ENCODE measurements at places on chromosomes 13 and 19.

- no peak for DNase-seq
Measured at GRCh38 chr13:47794963-47795362, 206.1 kb downstream of the SUCLA2 start.

- DNase-seq = no peak
Measured at GRCh38 chr19:46202872-46203860, 26.4 kb upstream of the IGFL1 start.

DNA sequence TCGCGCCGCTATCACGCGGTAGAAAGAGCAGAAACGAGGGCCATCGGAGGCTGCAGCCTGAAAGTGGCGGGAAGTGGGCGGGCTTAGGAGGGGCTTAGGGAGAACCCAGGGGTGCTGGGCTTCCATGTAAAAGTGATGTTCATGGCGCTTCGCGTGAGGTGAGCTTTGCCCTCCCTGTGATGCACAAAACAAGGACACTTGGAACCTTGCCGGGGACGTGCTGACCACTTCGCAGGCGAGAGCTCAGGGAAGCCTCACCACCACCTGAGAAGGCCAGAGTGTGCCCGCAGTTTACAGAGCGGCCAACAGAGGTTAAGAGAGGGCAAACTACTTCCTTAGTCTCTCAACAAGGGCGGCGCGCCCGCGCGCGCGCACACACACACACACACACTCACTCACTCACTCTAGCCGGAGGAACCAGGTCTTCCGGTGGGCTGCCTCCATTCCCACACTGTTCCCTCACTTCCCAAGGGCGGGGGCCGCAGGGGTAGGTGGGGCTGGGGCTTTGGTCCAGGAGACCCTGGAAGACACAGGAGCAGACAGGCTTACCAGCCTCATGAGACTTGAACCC, 651 bp downstream of the GAPDHS start:
- DNase-seq = no peak

- DNase-seq = no peak
Measured at GRCh38 chr19:34165295-34165738, 7.0 kb upstream of the LSM14A start.

- DNase-seq = no peak
Measured at GRCh38 chr13:80883545-80883944, 542.6 kb upstream of the SPRY2 start.

- no peak for DNase-seq
Measured at GRCh38 chr19:32859591-32859990, 10.0 kb downstream of the SLC7A9 start.

Measured in activated CD4-positive, CD25-positive, alpha-beta regulatory T cell treated with anti-CD3 and anti-CD28 coated beads, Interleukin-2, amount 50 U/mL, for 16 hours (primary cell).